ENCODE measurements at places on chromosomes 2 and 18.

DNA sequence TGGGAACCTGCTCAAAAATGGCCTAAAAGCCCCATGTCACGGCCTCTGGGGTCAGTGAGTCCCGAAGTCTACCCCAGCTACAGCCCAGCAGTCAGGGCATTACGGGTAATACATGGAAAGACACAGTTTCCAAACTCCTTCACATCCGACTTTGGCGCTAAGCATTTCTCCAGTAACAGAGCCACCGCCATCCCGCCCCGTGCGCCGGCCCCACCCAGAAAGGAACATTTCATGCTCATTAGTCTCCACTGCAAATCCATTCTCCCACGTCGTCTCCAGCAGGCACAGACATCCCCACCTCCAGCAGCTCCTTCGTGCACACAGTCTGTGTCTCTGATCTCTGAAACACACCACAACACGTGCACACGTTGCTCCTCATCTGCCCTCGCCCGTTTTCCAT, 509.2 kb upstream of the ID2 start:
- DNase-seq: no peak

GRCh38 chr2:43161650-43162510, 64.5 kb downstream of the ZFP36L2 start:
- no peak for DNase-seq

DNA sequence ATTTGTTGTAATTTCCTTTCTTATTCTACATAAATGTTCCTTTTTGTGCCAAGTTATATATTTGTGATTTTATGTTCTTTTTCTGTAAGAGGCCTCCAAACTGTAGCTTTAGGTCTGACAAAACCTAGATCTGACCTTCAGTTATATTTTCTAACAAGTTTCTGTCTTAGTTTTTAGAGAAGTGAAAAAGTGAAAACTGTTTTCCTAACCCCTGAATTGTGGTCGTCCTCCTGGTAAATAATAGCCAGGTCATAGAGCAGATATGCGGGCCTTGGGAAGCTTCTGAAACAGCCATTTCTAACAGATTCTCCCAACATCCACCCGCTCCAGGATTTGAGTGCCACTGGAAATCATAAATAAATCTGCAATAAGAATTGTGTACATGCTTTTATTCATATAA, 398.4 kb upstream of the CWC22 start:
- no peak for DNase-seq

DNA sequence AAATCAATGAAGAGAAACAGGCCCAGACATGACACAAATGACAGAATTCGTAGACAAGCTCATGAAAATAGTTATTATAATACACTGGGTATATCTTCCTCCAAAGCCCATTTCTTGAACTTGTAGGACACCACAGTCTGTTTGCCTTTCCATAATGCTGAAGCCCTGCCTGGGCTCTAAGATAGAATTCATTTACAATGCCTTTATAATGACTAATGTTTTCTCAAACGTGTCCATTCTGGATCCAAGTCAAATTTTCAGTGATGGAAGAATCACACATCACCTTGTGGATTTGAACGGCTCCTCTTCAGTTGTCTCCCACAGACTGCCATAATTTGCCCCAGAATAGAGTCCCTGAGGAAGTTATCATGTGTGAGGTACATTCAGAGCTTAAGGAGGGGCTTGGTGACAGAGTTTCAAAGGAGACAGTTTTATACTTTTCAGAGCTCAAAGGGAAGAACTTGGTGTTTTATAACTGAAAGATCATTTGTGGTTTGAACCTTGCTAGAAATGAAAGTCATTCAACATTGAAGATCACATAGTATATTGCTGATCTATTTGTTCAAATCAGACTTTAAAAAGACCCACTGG, 38.2 kb downstream of the CASP8 start:
- DNase-seq: no peak
